Islet precursor cell (in vitro differentiated cells): ENCODE measurements at places on chromosomes 7 and 10.

DNA sequence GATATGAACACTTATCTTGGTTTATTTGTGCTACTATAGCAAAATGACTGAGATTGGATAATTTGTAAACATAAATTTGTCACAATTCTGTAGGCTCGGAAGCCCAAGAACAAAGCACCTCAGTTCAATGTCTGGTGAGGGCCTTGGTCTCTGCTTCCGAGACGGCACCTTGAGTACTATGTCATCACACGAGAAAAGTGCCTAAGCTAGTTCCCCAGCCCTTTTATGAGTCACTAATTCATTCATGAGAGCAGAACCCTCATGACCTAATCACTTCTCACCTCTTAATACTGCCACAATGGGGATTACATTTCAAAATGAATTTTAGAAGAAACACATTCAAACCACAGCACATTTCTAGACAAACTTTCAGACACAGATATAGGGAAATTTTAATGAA is 52.0 kb upstream of the PRSS1 start:
- peak; percentile 53 for DNase-seq

- DNase-seq = no peak
Measured at GRCh38 chr7:79376299-79377025, 77.0 kb downstream of the MAGI2 start.

- DNase-seq = no peak
Measured at GRCh38 chr10:60798031-60798430, 19.8 kb downstream of the CDK1 start.

DNA sequence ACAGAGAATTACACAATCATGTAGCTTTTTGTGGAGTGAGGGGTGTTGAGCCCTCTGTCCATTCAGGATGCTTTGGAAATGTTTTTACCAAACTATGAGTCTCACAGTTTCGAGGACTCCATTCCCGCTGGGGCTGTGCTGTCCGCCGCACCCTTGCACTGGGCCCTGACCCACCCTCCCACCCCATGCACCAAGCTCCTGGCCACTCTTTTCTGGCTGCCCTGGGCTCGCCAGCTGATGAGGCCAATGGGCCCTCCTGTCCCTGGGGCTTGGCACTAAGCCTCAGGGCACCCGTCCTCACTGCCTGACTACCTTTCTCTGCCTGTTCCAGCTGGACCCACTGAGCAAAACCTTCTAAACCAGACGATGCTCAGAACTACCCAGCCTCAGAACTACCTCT is 332.1 kb downstream of the PTPRN2 start:
- DNase-seq = no peak
